Stimulated activated CD4-positive, alpha-beta T cell treated with anti-CD3 and anti-CD28 coated beads, TNF-alpha, amount 100 ng/mL, for 24 hours (primary cell): ENCODE measurements at places on chromosomes 5 and 9.

- no peak for DNase-seq
Observed at GRCh38 chr5:90398726-90399125, 10.8 kb downstream of the CETN3 start.

- no peak for DNase-seq
Observed at GRCh38 chr5:95591490-95591901, 28.4 kb upstream of the GPR150 start.

- no peak for DNase-seq
Observed at GRCh38 chr5:105616599-105616998, 2054.0 kb upstream of the NUDT12 start.

DNA sequence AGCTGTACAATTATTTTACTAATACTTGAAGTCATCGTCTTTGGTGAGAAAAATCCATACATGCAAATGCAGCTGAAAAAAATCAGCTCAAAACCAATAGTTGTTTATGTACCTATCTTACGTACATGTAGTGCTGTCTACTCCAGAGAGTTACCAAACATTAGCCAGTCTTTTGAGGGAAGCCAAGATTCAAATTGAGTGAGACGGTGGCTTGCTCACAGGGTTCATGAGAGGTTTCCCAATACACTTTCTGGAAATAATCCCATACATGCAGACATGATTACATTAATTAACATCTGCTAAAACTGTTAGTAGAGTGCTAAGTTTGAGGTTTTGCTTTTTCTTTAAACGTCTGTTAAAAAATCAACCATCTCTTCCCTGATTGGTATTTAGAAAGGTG lies 2.3 kb downstream of the C9orf72 start:
- no peak for DNase-seq
